ENCODE measurements at places on chromosomes 13 and 19.
A peak's percentile ranks its signal among the peaks of the same experiment; 100 is the strongest.

- no peak for DNase-seq
Measured at GRCh38 chr13:100364591-100364990, 224.0 kb downstream of the GGACT start.

DNA sequence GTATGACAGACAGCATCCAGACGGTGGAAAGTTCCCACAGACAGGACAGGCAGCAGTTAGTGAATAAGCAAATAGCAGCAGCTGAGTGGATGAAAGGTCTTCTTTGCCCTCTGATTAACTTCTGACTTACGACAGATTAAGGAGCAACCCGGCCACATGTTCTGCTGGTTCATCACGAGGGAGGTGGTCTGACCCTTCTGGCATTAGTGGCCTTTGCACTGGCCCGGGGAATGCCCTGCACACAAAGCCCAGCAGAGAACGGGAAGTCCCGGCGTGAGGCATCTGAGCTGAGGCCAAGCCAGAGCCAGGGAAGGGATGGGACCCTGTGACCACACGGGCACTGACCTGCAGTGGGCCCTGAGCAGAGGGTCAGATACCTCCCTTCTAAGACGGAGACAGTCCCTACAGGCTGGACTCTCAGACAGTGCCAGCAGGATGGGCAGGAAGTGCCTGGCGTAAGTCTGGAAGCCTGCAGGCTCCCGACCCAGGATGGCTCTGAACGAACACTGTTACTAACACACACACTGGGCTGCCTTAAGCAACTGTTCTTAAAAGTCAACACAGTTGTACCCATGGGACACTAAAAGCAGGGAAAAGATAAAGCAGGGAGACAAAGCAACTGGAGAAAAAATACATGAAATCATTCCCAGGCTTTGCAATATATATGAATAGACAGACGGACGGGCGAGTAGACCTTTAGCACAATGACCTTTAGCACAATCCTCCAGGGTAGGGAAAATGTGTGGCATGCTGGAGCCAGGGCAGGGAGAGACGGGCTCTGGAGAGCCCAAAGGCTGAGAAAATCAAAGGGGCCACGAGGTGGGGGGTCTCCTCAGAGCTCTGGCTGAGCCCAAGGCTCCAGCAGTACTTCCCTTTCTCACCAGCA, 6.3 kb downstream of the C19orf12 start:
- DNase-seq, result no peak

DNA sequence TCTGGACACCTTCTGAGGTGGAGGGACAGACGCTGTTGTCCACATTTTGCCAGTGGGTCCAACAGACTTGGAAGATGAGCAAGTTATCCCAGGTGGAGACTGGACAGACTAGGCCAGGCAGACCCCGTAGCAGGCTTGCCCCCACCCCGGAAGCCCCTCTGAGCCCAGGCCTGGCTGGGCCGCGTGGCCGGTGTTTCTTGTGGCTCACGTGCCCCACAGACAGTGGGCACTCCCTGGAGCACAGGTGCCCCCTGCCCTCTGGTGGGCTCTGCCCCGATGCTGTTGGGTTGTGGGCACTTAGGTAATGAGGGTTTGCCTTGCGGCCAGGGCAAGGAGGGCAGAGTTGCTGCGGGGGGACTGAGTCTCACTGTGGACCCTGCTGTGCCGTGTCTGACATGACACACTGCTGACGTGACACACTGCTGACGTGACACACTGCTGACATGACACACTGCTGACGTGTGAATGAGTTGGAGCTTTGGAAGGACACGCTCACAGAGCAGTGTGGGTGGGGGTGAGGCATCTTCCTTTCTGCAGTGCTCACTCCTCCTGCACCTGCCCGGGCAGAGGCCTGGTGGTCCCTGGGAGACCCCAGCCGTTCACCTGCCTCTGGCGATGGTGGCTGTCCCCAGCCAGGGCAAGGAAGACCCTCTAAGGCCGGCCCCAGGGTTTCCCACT, 25.1 kb downstream of the DOT1L start:
- peak; percentile 76 for DNase-seq

GRCh38 chr19:8680676-8681344, 17.8 kb downstream of the ACTL9 start:
- DNase-seq, result no peak

DNA sequence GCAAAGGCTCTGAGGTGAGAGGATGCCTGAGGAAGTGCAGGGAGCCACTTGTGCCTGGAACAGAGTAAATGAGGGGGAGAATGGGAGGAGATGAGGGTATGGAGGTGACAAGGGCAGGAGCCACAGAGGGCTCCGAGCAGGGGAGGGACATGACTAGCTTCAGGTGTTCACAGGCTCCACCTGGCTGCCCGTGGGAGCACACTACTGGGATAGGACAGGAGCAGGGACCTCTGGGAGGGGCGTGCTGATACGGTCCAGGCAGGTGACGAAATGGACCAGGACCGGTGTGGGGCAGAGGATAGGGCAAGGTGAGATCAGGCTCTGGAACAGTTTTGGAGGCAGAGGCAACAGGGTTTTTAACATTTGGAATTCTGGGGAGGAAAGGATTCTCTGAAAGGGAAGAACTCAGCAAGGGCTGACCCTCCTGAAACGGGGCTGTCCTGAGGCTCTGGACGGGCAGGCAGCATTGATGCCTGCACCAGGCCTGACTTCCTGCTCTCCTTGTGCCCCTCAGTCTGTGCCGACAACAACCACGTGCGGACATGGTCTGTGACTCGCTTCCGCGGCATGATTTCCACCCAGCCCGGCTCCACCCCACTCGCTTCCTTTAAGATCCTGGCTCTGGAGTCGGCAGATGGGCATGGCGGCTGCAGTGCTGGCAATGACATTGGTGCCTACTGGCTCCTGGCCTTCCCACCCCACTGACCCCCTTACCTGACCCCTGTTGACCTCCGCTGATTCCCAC, 11.6 kb downstream of the SHKBP1 start:
- DNase-seq, result no peak

GRCh38 chr19:4013886-4014540, 6.5 kb downstream of the PIAS4 start:
- DNase-seq, result no peak

GRCh38 chr19:718991-719512, 10.3 kb downstream of the PALM start:
- DNase-seq, result peak; percentile 21

- no peak for DNase-seq
Measured at GRCh38 chr19:19134687-19135158, 3.6 kb downstream of the TMEM161A start.

All from inflammatory macrophage treated with lipopolysaccharide for 4 hours (primary cell).